AG09319 (cell line): ENCODE measurements at places on chromosomes 5 and 9.

DNA sequence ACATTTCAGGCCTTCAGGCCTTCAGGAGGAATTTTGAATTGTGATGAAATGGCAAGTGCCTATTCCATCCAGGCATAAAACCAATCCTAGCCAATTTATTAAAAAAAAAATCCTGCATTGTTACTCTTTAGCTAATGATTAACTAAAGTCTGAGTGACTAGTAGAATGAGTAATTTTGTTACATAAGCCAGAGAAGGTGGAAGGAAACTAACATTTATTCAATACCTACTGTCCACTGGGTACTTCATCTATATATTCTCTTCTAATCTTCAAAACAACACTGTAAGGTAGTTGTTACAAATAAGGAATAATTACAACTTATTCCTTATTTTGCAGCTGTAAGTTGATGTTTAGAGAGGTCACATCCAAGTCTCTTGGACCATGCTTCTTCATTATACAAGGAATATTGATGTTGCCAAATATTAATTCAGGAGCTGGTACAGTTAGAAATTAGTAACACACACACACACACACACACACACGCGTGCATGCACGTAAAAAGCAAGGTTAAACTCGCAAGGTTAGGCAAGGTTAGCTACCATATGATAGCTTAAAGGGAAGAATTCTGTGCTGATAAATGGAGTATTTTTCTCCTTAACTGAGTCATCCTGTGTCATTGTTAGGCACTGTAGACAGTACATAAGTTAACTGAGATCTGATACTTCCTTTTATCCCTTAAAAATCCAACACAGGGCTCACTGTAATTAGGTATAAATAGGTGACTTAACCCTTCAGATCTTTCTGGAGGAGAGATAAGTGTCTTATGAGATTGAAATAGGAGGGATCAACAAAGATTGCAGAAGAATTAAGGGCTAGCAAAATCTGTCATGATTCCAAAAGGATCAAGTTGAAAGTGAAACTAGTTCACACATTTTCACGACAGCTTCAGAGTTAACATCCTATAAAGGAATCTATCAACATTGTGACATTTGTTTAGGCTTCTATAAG lies 596.9 kb downstream of the PDE4D start:
- DNase-seq: no peak

- no peak for DNase-seq
Measured at GRCh38 chr5:65478336-65478735, 3.4 kb downstream of the ADAMTS6 start.

DNA sequence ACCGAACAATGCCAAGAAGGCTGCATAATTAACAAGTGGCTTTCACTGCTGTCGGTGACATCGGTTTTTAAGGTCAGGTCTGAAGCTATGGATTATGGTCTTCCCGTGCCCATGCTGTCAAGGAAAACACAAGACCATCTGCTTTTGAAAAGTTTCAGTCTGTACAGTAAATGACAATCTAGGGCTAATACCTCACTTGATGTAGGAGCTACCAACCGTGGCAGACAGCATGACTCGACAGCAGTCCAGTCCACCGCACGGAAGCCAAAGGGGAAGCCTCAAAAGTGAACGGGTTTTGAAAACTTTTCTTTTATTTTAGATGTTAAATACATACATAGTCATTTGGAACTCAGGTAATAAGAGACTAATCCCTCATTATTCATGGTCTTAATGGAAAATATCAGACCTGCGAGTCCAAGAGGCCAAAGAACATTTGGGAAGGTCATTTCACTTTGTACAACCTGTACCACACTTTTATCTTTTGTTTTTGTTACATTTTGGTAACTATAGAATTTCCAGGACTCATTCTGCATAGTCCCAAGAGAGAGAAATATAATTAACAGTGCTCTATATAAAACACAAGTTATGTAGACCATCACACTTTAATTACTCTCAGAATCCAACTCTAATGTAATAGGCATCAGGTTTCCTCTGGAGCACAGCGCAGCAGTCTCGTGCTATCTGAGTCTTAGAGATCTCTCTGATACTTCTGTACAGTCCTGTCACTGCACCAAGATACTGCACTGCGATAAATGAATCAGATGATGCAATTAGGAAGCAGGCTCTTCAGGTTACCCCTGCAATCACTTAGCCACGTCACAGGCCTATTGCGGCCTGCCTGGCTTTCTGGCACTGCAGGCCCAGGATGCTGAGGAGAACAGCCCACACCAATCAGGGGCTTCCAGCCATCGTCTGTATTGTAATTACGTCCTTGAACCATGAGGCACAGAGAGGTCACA lies 184.9 kb downstream of the FANCC start:
- DNase-seq: no peak

DNA sequence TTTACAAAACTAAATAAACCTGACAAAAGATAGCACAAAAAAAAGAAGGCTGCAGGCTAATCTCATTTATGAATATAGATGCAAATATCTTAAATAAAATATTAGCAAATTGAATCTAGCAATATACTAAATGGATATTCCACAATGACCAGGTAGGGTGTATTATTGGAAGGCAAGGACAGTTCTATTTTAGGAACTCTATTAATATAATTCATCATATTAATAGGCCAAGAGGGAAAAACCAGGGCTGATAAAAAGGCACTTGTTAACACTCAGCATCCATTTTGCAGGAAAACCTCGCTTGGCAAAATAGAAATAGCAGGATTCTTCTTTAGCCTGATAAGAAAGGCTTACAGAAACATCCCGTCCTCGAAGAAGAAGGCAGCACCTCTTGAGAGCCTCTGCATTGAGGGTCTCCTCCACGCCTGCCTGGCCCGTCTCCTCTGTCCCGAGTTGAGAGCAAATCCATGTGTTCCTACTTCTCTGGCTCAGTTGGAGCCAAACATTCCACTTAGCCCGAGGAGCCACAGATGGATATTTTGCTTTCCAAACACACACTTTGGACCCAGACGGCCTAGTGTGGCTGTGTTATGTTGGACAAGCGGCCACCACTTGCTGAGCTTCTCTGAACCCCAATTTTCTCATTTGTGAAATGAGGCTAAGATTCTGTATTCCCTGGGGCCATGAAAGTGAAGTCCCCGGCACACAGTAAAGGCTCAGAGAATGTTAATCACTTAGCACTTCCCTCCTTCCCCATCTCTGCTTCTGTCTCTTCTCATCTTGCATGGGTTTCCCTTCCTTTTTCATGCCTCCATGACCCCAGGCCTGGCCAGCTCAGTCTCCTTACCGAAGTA lies 181.8 kb upstream of the MVB12B start:
- no peak for DNase-seq

DNA sequence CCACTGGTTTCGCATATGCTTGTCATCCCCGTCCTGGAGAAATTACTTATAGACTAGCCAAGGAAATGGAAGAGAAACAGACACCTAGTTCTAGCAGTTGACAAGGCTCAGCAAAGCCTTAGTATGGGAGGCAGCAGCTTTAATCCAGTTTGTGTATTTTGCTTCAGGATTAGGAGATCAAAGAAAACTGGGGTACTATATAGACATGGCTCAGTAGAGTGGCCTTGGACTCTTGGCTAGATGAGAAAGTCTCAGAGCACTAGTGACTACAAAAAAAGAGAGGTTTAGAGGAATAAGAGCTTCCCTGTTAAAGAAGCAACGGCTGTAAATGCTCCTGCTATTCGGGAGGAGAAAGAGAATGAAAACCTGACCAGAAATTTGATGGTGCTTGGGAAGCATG lies 349.1 kb downstream of the CTNND2 start:
- DNase-seq: no peak

GRCh38 chr9:112047538-112048066 lies 127.5 kb downstream of the SUSD1 start:
- no peak for DNase-seq

DNA sequence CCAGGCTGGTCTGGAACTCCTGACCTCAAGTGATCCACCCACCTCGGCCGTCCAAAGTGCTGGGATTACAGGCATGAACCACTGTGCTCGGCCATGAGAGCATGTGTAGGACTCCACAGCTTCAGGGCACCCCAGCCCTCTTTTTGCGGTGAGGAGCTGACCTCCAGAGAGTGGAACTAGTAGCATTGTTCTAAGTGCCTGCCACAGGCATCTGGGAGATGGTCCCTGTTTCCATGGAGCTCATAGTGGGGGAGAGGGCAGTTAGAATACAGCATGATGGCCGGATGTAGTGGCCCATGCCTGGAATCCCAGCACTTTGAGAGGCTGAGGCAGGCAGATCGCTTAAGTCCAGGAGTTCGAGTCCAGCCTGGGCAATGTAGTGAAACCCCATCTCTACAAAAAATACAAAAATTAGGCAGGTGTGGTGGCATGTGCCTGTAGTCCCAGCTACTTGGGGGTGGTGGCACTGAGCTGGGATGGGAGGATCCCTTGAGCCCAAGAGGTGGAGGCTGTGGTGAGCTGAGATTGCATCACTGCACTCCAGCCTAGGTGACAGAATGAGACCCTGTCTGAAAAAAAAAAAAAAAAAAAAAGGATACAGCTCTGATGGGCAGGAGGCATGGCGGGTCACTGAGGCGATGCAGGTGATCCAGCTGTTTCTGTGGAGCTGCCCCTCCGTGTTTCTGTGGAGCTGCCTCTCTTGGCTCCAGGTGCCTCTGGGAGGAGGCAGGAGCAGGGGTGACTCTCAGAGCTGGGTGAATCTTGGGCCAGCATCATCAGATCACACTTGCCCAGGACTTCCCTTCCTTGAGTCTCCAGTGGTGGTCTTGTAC lies 4.2 kb downstream of the ASS1 start:
- no peak for DNase-seq

DNA sequence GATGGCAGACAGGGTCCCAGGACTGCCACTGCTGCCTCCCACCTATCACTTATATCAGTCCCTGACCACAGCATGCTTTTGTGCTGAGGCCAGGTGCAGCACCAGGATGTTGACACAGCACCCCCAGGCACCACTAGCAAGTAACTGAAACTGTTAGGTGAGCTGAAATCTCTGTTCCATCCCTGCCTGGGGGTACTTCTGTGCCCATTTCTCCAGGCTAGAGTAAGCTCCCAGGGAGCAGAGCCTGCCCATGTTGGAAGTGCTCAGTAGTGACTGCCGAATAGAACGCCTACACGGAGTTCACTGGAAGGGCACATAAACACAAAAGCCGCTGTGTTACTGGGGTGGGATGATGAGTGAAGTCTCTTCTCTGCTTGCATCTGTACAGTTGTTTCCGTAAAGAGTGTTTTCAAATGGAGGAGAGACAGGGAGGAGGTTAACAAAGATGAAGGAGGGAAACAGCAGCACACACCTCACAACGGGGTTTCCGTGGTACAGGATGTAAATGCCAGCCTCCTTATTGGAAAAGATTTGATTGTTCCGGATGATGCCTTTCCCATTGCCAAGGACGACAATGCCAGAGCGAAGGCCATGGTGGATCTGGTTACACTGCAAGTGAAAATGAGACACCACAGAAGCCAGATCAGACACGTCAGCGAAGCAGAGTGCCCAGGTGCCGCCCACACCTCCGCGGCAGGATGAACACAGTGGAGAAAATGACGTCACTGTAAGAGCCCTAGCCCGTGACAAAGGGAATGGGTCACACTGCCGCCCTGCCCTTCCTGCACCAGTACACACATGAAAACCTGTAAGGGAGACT lies 43.1 kb downstream of the POLR1E start:
- DNase-seq: no peak

DNA sequence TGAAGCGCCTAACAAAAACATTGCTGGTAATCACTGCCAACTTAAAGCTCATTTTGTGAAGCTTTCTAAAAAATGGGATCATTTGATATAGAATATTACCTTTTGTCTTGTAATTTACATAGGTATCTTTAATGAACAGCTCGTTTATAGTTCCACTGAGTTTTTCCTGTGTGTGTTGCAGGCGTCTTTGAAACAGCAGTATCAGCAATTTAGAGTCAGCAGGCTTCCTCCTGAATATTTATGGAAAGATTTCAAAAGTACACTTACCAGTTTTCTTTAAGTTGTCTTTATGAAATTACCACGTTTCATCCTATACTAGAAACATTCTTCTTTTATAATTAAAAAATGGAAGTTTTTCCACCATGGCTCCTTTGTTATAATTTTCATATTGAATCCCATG lies 140.3 kb upstream of the GRIN3A start:
- DNase-seq: no peak

DNA sequence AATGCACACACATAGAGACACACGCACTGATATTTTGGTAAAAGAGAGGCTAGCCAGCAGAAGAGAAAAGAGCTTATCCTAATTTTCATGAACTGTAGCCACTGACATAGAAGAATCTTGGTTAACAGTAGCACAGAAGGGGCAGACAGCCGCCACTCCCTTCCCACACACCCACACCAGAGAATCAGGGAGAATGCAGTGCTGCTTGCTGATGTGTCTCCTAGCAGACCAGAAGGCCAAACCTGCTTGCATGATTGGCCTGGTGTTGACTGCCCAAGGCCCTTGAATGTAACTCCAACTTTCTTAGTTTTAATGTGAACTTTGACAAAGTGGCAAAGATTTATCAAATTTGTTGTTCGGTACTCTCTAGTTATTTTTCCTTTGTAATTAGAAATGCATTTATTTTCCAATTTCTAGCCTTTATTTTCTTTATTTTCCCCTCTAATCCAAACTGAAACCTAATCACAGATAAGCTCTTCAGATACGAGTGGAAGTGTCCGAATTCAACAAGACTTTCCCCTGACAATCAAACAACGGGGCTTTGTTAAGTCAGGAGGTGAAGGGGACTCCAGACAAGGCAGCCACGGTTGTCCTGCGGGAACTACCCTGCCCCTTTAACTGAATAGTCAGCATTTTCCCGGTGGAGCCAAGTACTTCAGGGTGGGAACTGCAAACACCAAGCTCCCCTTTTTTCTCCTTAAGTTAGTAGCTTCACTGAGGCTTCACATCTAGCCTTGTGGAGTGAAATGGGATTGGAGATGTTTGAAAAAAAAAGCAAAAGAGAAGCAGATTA lies 81.9 kb upstream of the CTSL start:
- no peak for DNase-seq

GRCh38 chr5:625516-625915 lies 13.4 kb downstream of the CEP72 start:
- DNase-seq: no peak

GRCh38 chr5:36552651-36553393 lies 53.6 kb upstream of the SLC1A3 start:
- DNase-seq: no peak

DNA sequence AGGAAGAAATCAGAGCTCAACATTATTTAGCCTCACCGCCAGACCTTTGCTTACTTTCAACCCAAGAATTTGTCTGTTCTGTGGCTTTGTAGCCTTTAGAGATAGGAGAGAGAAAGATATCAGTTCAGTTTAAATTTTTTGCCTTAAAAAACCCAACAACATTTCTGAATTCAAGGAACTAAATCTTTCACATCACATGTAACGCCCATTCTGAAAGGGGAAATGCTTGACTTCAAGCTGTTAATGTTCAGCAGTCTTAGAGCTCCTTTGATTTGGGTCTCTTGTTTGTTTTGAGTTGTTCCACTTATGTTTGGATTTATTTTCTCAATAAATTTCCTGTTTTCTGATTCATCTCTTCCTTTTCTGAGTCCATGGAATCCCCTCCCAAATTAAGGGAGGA lies 294.5 kb downstream of the ARHGAP26 start:
- no peak for DNase-seq

DNA sequence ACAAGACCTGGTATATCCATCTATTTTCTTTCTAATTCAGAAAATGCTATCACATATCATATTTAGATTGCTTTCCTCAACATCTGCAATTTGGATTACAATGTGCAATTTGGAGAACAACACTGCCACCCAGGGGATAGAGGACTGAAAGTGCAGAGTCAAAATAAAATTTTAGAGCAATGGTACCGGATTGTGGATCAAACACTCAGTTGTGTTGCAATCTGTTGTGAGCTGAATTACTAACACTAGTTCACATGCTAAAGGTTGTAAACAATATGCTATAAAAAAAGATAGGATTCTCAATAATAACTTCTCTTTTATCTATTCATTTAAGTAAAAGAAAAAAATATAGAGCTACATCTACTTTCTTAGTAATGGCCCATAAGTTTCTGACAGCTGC lies 11.9 kb upstream of the SRFBP1 start:
- DNase-seq: no peak

GRCh38 chr9:17624571-17624970 lies 45.7 kb downstream of the SH3GL2 start:
- no peak for DNase-seq
